ENCODE measurements at places on chromosomes 3 and 15.

GRCh38 chr15:80464951-80465625, 60.9 kb downstream of the ARNT2 start:
- no peak for DNase-seq

DNA sequence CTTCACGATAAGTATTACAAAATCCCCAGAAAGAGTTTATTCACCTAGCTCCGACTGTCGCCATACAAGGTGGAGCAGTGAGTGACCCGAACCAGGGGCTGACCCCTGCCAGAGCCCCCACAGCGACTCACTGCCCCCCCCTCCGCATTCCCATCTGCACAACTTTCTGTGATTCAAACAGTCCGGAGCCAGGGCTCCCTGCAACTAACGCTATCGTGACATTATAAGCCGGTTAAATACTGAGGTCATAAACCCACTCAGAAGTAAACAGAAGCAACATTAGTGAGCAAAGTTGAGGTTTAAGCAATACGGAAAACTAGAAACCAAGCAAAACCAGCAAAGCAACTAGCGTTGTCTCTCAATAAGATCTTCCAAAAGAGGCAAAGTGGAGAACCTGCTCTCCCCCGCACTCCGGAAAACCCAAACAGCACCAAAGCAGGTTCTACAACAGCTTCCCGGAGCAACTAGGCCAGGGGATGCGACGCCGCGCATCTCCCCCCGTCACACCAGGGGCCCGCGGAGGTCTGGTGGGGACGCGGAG, 642 bp downstream of the SCAP start:
- DNase-seq, result no peak

- DNase-seq, result no peak
These were observed 26.1 kb downstream of the ABTB1 start for GRCh38 chr3:127698691-127699415.

GRCh38 chr15:93019971-93020370, 69.0 kb downstream of the RGMA start:
- no peak for DNase-seq

GRCh38 chr3:78645628-78646310, 1122.0 kb downstream of the ROBO1 start:
- DNase-seq, result peak; percentile 92

- DNase-seq, result peak; percentile 50
These were observed 31.4 kb downstream of the HRH1 start for GRCh38 chr3:11185564-11186317.

DNA sequence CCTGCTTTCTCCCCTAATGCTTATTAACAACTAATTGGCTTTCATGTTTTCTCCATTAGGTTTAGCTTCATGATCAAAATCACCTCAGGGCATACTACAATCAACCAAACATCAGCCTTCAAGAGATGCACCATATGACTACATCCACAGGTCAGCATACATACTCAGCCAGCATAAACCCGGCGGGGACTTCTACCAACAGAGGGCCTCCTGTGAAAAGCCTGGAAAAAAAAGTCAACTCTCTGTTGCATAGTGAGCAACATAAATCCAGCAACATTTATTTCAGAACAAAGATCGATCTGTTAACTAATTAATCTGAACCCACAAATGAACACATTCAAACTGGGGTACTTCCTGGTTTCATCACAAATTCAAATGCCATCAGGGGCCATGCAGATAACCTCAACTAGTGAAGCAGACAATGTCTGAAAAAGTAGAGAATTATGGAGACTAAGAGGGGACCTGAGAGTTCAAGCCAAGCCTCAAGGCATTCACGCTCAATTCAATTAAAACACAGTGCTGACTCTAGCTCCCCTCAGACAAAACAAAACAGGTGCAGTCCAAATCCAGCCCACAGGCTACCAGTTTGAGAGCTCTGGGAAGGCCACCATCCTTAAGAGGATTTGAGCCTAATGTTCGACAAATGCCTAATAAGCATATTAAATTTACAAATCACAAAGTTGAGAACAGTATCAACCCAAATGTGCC, 124.5 kb downstream of the MAGI1 start:
- DNase-seq, result no peak

DNA sequence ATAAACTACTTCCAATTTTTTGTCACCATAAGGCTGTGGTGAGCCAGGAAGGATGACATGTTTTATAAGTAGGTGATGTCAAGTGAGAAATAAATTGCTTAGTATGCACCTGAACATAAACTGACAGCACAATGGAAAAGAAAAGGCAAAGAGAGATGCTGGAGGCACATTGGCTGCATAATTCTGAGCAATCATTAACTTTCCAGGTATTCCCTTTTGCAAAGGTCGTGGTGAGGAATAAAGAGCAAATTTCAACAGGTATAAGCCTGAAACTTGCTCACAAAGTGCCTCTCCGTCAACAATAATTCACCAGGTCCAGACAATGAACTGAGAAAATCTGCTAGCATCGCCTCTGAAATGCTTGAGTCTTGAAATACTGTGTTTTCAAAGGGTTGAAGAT, 48.2 kb downstream of the ITGB5 start:
- DNase-seq, result no peak

DNA sequence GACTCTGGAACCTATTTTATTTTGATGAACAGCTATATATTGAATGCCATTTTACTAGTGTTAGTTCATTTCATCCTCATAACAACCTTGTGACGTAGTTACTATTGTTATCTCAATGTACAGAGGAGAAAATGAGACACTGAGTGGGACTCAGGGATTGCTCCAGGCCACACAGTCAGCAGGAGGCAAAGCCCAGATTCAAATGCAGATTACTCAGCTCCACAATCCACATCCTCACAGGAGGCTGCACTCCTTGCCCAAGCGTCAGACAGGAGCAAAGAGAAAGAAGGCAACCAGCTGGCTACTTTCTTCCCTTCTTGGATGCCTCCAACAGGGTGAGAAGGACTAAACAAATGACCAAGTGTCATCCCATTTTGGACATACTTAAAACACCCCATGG, 92.0 kb upstream of the CCDC54 start:
- DNase-seq, result no peak

- peak; percentile 90 for DNase-seq
These were observed 1.4 kb downstream of the PFN2 start for GRCh38 chr3:149969110-149969939.

DNA sequence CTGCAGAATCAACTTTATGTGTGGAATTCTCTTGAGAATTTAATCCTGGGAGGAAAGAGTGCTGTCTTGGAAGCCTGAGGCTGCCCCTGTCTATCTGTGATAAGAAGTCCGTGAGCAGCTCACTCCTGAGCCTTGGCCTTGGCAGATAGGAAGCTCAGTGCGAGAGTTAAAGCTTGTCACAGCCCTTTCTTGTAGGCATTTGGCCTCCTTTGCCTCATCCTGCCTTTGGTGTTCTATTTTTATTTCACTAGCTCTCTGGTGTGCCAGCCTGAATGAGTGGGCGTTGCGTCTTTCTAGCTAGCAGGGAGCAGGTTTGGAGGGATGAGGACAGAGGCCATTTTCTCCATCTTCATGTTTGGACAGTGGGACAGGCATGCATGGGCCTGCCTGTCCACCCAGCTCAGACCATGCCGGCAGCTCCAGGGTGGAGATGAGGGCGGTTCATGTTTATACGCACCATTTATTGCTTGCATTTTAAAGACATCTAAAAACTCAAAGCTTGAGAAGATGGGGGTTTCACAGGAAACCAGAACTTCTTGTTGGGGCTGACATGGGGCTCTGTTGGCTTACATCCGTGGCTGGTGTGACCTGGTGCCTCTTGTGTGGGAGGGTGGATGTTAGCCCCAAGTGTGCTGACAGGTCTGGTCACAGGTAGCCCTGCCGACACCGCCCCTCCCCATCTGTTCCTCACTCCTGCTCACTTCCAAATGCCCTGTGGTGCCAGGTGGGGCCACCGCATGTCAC, 29.8 kb downstream of the IRAK2 start:
- DNase-seq, result no peak

Data from eye (tissue), 1 donor.